GM10248 (cell line): ENCODE measurements at places on chromosomes 13 and 19.
A peak's percentile ranks its signal among the peaks of the same experiment; 100 is the strongest.

DNA sequence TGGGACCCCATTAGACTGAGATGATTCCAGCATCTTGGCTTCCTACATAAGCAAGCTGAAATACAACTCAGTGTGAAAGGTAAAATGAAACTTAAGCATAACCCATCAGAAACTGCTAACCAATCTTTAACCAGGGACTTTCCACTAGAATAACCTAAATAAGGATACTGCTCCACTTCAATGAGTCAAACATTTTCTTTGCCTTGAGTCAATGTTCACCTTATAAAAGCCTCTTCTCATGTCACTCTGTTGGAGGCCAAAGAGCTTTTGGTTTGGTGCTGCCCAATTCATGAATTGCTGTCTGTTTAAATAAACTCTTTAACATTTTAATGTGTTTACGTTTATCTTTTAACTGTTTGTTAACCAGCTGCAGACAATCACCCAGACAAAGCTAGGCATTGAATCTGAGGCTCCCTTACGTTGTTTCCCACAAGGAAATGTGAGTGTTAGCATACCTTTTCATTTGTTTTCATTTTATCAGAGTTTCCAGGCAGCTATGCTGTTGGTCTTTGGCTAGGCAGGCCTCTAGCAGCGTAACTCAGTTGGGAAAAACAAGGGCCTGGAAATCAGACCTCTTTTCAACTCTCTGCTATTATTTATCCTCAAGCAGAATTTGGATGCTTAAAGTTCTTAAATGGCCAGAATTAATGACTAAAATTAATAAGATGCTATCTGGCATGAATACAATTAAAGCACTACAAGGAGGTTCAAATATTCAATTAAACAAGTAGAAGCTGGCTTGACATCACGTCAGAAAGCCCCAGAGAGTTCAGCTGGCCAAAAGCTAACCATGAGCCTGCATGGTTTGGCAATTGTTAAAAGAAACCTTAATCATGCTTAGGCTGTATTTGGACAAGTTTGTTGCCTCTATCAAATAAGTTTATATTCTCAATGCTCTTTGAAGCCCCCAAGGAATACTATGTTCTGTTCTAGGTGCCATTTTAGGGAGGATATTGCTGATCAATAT lies 200.2 kb downstream of the DCLK1 start:
- peak; percentile 21 for DNase-seq

DNA sequence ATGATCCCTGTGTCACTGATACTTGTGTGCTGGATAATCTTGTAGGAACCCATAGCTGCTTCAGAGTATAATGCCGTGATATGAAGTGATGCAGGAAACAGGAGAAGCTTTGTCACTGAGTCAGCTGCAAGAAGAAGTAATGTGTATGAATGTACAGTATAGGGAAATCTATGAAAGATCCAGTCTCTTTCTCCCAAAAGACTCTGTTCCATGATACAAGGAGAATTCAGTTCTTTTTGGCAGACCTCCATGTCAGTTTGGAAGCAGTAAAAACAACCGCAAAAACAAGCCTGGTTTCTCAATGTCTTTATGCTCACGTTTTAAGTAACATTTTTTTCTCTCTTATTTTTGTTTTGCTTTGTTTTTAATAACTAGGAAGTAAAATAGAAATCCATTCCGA lies 33.9 kb downstream of the PCDH17 start:
- DNase-seq = no peak

GRCh38 chr19:48806518-48806817 lies 4.4 kb downstream of the BCAT2 start:
- peak; percentile 75 for DNase-seq

DNA sequence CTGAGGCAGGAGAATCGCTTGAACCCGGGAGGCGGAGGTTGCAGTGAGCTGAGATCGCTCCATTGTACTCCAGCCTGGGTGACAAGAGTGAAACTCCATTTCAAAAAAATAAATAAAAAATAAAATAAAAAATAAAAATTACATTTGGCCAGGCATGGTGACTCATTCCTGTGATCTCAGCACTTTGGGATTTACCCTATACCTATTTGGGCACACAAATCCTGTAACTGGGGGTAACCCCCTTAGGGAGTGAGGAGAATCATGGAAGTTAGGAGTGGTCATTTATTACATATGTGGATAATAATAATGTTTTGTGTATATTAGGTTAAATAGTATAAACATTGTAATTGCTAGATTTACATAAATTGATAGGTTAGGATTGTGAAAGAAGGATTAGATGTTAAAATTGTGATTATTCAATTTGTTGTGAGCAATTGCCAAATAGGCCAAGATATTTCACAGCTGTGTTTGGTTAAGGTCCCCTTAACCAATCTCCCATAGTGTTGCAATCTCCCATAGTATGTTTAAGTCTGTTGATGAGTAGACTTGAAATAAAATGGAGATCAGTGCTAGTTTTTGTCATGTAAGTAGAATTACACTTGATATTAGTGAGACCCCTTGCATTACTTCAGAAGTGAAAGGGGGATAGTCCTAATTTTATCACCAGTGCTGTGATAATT lies 30.7 kb downstream of the ZNF844 start:
- DNase-seq = no peak

GRCh38 chr13:32911506-32911905 lies 104.7 kb upstream of the KL start:
- DNase-seq = peak; percentile 59

- no peak for DNase-seq
Measured at GRCh38 chr19:8148410-8149260, 757 bp downstream of the FBN3 start.

DNA sequence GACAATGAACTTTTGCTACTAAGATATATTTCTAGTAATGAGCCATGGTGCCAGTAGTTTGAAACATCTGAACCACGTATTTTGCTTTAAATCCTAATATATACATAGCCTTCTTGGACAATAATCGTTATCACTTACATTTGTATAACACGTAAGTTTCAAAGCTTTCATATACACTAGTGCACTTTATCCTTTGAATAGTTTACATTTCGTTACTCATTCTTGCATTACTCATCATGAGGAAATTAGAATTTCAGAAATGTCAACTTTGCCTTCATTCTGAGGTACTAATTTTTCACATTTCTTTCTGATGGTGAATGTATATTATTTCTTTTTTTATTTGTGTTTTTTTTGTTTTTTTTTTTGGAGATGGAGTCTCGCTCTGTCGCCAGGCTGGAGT lies 5.8 kb downstream of the KBTBD7 start:
- no peak for DNase-seq

DNA sequence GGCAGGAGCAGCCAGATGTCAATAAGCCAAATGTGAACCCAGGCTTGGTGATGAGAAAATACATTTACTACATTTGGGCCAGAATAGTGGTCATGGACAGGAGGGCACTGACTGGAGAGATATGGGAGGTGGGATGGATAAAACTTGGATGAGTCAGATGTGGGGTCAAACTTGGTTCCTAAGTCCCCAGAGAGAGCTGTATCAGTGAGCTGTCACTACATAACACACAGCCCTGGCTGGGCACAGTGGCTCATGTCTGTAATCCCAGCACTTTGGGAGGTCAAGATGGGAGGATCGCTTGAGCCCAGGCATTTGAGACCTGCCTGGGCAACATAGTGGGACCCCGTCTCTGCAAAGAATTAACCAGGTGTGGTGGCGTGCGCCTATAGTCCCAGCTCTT lies 51.6 kb upstream of the EHD2 start:
- DNase-seq = no peak

GRCh38 chr19:53597023-53597422 lies 34.8 kb upstream of the DPRX start:
- no peak for DNase-seq

GRCh38 chr19:47755762-47756626 lies 10.6 kb downstream of the NOP53 start:
- DNase-seq = peak; percentile 8

DNA sequence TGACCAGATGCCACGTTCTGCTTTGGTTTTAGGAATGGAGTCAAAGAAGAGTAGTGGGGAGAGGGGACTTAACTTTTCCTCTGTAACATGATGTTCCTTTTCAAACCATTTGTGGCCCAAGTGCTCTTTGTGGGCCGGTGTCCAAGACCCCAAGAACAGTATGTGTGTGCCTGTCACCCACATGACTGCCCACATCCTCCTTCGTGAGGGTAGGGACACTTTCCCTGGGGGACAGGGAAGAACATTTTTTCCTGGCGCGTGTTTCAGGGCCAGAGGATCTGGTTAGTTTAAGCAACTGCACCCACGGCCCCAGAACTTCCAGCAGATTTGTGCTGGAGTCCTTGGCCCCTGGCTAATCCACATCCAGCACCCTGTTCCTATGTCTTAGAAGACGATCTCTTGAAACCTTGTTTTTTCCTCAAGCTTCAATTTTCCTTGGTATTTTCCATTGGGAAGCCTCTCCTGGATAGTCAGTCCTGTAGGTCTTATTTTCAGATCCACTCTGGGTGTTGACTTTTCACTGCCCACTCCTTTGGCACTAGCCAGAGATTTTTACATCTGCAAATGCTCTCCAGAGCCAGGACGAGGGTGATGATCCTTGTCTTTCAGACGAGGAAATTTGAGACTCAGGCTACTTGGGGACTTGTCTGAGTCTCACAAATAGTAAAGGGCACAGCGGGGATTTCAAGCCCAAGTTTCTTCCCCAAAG lies 10.8 kb upstream of the CCDC97 start:
- no peak for DNase-seq

DNA sequence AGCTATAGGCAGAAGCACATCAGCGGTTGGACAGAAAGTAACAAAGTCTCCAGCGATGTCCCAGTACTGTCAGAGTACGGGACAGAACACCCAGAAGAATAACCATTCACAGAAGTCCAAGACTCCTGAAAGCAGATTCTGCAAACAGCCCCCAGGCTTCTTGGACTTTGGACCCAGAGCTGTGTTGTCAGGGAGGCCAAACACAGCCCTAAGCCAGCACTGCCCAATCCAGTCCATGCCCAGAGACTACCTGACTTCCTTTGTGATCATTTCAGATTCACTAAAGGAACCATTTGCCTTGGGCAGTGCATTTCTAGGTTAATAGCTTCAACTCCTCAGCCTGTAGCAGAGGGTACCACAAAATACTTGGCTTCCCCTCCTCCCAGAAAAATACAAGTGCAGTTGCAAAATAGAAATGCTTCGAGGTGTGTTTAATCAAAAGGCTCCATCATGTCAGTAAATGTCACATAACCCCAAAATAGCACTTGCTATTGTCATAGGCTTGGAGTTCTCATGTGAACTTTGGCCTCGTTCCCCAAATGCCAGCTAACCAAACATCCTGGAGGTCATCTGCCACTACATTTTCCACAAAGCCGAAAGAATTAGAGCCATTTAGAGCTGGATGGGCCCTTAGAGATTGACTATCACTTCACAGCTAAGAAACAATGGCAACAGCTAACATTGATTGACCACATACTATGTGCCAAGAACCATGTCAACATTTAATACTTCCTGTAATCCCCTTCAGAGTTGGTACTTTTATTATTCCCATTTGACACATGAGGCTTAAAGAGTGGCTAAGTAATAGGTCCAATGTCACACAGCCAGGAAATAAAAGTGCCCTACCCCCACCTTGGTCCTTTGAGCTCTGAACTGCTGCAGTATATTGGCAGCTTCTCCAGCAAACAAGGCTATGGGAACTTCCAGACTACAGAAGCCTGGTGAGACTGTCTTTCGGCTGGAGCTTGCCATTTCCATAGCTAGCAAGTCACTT lies 329.9 kb downstream of the FOXO1 start:
- DNase-seq = no peak

GRCh38 chr19:22606212-22606553 lies 27.9 kb upstream of the ZNF492 start:
- no peak for DNase-seq

- no peak for DNase-seq
Measured at GRCh38 chr19:3034656-3035541, 5.8 kb upstream of the TLE2 start.

GRCh38 chr19:3462991-3463713 lies 17.2 kb downstream of the SMIM24 start:
- DNase-seq = no peak

DNA sequence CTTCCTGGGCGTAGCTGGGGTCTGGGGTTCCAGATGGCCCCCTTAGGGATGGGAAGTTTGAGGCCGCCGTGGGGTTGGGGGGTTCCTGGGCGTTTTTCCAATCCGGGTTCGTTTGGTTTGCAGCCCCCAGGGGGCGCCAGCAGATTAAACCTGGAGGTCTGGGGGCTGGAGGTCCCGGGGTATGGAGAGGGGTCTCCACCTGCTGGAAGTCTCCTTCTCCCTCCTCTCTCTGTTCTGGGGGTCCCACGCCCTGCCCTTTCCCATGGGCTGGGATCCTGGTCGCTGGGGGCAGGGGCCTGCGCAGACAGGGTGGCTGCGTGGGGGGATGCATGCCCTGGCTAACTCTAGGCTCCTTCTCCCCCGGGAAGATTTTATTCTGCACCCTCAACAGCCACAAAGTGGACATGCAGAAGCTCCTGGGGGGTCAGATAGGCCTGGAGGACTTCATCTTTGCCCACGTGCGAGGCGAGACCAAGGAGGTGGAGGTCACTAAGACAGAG lies 899 bp downstream of the GIPC3 start:
- DNase-seq = peak; percentile 70

DNA sequence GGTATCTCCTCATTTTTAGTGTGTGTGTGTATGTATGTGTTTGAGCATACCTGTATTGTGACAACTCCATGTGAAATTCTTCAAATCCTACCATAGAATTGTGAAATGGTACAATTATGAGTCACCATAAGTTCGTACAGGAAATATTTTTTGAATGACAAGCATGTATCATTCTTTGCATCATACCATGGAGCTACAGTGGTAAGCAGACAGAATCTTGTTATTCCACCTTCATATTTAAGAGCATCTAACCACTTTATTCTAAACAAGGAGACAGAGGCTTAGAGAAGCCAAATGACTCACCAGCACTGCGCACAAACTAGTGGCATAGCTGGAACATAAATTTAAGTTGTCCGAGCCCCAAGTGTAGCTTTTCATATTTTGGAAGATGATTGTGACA lies 4.5 kb upstream of the EPSTI1 start:
- DNase-seq = no peak

DNA sequence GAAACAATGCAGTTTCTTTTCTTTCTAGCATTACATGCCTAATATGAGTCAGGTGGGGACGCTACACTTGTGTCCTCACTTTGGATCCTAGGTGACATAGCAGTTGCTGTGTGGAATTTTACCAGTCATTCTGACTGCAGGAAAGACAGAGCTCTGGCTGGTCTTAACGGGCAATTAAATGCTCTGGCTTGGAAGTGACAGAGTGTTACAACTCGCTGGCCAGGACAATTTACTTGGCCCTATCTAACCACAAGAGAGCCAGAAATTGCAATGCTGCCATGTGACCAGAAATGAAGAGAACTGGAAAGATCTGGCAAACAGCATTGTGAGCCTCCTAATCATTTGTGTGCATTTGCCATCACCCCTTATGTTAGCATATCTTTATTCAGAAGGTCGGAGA lies 351.1 kb downstream of the DCT start:
- no peak for DNase-seq

GRCh38 chr13:111939666-111940278 lies 127.2 kb upstream of the SOX1 start:
- no peak for DNase-seq

- DNase-seq = no peak
Measured at GRCh38 chr13:94590744-94591143, 5.2 kb downstream of the TGDS start.

GRCh38 chr13:30968846-30969245 lies 36.4 kb downstream of the TEX26 start:
- DNase-seq = no peak
